Left kidney (tissue), 8 donors: ENCODE measurements at places on chromosomes 12 and 14. TPM values are rescaled to one million over a fixed set of nuclear protein-coding genes. Genes with fewer than 3 reads are reported as not detected.

GRCh38 chr14:92258934-92259333 is 64.0 kb upstream of the SLC24A4 start:
- DNase-seq: no peak

GRCh38 chr12:125346362-125346761 is 281.1 kb downstream of the AACS start:
- no peak for DNase-seq

GRCh38 chr12:32891526-32891925 is 5.1 kb downstream of the PKP2 start:
- no peak for DNase-seq

GRCh38 chr12:93751864-93752610 is 74.9 kb downstream of the CRADD start:
- no peak for DNase-seq

DNA sequence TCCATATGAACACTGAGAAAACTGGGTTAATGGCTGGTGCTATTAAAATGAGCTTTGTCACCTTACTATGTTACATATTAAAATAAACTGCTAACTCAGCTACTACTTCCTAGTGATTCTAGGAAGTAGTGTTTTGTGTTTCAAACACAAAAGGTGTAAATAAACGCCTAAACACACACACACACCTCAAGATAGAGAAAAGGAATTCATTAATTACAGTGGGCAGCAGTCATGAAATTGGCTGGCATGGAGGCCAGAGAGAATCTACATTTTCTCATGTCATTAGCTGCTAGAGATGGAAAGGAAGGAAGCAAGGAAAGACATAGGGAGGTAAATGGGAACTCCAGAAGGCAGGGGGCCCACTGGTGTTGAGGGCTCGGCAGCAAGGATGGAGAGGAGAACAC is 787 bp upstream of the PRMT5 start:
- no peak for DNase-seq

- DNase-seq: no peak
Measured at GRCh38 chr12:120941846-120942405, 36.4 kb upstream of the HNF1A start.

- DNase-seq: no peak
Measured at GRCh38 chr12:62692884-62693283, 226.3 kb downstream of the MON2 start.

NANOG gene
- polyA plus RNA-seq: 0.35 TPM

SLC39A2 gene
- 1.3 TPM for polyA plus RNA-seq

LRRK2 gene
- polyA plus RNA-seq: 26.7 TPM

NYNRIN gene
- 54.6 TPM for polyA plus RNA-seq

ADAM21 gene
- polyA plus RNA-seq: 0.93 TPM

FMNL3 gene
- 46.3 TPM for polyA plus RNA-seq

EEF1AKMT3 gene
- polyA plus RNA-seq: 13.2 TPM

BDKRB1 gene
- 0.52 TPM for polyA plus RNA-seq

ADCK1 gene
- polyA plus RNA-seq: 11.9 TPM

KRT82 gene
- polyA plus RNA-seq: not detected
